ENCODE measurements at places on chromosomes 3 and 15.

DNA sequence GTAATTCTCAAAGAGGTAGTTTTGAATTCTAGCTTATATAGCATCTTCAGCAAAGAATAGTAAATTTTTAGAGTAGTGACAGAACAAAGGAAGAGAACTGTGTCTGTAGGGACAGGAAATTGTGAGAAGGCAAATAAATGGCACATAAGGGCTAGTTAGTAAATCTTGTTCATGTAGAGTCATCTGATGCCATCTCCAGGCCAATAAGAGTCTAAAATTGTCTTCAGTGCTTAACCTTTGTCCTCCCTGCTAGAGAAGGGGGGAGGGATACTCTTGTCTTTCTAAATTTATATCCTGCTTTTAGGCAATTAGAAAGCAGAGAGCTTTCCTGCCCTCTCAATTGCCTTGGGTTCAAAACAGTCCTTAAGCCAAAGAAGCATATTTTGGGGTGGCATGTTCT is 87.0 kb upstream of the DNAJC19 start:
- DNase-seq: no peak

DNA sequence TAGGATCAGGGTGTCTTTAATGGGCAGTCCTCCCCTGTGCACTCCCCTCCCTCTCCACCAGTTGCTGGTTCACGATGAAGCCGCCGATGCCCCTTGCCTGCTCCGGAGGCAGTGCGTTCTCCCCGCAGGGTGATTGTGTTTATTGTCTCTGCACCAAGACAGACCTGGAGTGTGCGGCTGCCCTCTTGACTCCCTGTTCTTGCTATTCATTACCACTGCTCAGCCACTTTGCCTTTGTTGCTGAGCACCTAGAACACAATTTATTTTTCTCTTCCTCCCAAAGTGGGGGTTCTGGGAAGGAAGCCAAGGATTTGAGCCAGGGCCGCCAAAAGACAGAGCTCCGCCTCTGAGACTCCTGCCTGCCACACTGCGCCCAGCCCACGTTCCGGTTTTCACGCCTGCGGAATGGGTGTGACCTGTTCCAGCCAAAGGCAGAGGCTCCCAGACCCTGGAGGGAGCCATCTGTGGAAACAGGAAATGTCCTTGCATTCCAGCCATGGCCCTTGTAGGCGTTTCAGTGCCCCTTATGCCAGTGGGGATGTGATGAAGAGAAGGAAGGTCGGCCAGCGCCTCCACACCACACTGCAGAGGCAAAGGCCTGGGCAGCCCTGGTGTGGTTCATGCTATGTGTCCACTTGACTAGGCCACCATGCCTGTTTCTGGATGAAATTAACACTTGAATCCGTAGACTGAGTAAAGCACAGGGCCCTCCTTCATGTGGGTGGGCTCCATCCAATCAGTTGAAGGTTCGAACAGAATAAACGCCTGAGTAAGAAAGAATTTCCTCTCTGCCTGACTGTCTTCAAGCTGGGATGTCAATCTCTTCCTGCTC is 85.8 kb downstream of the HMG20A start:
- no peak for DNase-seq

GRCh38 chr3:188323067-188323842 is 169.3 kb downstream of the LPP start:
- no peak for DNase-seq

GRCh38 chr15:52329987-52330386 is 34.4 kb upstream of the MYO5C start:
- DNase-seq: no peak

DNA sequence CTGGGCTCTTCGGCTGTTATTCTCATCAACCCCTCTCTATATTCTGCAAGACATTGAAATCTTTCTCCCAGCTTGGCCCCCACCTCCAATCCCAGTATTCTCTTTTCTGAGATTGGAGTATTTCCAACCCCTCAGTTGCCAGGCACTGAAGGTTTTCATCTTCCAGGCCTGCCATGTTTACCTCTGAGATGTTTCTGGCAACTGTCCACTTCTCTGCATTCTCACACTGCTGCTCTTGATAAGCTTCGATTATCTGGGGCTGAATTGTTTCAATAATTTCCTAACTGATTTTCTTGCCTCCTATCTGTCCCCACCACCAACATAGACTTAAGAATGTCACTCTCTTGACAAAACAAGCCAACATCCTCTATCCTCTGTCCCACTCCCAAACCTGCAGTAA is 1.4 kb upstream of the GPR156 start:
- no peak for DNase-seq

DNA sequence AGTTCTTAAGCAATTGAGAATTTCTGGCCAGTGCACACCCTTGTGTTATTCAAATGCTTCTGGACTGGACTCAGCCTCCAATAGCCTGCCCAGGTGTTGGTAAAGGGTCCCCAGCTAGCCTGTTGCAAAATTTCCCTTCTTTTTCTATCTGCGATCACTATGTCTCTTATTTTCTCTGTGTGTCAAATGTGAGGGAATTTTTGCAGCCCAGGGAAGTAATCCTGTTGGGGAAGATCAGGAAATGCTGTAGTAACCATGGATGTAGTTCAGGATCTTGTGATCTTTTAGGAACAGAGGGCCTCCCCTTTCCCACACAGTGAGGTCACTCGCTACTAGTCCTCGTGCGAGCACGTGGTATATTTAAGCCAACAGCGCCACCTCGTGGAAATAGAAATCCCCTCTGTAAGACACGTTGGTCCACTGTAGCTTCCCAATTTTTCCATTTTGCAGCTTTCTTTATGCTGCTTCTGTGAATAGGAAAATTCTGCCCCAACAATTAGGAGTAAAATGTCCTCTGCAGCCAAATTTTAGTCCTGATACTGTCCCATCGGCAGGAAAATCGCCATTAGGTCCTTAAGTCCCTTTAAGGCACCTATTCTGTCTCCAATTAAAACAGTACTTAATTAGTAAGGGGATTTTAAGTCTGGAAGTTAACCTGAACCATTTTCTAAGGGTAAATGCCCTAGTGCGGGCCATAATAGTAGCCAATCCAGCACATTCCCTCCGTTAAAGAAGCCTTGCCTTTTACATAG is 4.0 kb upstream of the SMCO1 start:
- no peak for DNase-seq

Measured in GM13977 (cell line).